ENCODE measurements at places on chromosomes 16 and 17.

- DNase-seq: no peak
Measured at GRCh38 chr17:17015230-17015629, 27.0 kb upstream of the MPRIP start.

DNA sequence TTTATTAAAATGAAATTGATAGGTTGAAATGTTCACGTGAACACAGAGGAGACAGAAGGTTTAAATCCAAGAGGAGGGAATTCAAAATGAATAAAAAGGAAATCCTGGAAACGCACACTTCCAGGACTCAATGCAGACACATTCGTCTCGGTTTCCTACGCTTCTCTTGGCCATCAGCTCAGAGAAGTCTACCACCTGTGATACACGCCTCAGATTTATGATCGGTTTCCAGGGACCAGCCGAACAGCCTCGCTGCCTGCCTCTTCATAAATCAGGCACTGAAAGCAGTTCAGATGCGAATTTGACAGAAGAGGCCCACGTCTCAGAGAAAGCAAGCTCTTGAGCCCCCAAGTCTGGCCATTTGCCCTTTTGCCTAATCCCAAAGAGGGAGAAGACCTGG is 125.5 kb upstream of the IRX3 start:
- no peak for DNase-seq

DNA sequence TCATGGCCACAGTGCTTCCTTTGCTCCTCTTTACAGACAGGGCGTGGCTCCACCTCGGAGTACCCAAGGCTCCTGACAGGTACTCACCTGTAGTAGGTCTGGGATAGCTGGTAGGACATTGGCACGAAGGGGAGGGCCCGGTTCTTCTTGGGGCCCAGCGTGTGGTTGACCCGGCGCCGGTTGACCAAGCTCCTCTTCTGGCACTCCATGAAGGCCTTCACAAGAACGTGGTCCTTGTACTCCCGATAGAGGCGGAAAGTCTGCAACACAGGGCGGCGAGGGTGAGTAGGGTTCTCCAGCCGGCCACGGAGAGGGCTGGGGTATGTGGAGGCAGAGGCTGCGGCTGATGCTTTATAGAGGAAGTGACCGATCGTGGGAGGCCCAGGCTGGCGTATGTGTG is 69.7 kb downstream of the IL21R start:
- no peak for DNase-seq

DNA sequence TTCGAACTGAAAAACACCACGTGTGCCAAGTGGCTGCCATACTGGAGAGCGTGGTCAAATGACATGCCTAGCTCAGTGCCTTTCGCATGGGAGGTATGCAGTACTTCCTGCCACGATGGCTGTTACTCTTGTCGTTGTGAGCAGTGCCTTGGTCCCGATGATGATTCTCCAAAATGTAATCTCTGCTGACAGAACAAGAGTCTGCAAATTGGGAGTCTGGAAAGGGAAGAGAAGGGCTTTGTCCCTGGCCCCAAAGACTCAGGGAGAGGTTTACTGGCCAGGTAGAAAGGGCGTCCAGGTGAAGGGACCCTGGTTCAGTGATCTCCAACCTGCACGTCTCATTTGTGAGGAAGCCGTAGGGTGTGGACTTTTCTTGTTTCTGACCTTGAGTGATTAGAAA is 336.6 kb downstream of the WWOX start:
- no peak for DNase-seq

DNA sequence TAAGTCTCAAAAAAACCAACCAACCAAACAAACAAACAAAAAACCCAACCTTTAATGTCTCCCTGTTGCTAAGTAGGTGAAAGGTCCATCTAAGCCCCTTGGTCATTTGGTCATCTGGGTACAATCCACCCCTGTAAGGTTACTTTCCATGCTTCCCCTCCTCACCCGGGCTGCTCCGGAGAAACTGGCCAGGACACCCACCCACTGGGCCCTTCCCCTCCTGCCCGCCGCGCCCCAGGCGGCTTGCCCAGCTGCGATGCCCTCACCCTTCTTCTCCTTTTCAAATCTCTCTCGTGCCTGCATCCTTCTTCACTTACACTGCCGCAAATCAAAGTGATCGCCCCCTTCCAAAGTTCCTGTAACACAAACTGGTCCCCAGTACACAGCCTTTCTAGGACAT is 2.0 kb downstream of the NTAN1 start:
- DNase-seq: no peak

DNA sequence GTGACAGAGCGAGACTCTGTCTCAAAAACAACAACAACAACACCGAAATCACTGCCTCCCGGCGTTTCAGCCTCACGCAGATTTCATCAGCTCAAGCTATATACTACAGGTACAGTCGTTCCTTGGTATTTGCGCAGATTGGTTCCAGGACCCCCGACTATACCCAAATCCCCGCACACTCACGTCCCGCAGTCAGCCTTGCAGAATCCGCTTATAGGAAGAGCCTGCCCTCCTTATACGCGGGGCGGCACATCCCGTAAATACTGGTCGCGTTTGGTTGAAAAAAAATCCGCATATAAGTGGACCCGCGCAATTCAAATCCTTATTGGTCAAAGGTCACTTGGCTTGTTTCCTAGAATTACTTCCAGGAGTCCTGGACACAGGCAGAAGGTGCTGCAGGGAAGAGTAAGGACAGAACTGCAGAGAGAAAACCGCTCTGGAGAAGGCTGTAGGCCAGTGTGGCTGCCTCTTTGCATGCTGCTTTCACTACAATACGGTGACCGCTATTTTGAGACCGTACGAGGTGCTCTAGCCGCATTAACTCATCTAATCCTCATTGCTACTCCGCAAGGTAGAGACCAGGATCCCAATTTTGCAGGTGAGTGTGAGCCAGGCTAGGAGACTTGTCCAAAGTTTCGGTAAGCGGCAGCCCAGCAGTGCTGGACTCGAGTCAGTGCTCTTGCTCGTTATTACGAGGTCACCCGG is 718 bp downstream of the NDUFAB1 start:
- DNase-seq: peak; percentile 19

DNA sequence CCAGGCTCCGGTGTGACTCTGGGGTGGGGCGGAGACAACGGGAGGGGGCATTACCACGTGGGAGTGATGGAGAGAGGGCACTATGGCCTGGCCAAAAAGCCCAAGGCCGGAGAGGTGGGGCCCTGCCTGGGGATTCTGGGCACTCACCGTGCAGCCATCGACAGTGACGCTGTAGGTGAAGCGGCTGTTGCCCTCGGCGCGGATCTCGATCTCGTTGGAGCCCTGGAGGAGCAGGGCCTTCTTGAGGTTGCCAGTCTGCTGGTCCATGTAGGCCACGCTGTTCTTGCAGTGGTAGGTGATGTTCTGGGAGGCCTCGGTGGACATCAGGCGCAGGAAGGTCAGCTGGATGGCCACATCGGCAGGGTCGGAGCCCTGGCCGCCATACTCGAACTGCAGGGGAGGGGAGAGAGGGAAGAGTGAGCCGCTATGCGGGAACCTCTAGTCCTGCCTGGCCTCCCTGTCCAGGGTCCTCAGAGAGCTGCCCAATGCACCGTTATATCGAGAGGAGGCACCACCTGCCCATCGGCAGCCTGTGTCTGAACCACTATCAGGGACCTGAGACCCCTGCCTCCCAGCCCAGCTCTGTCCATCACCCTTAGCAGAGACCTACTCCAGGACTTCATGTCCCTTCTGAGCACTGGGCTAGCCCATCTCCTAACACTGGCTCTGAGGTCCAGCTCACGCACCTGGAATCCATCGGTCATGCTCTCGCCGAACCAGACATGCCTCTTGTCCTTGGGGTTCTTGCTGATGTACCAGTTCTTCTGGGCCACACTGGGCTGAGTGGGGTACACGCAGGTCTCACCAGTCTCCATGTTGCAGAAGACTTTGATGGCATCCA is 15.6 kb downstream of the COL1A1 start:
- no peak for DNase-seq

GRCh38 chr17:78920528-78920927 is 4.7 kb downstream of the TIMP2 start:
- no peak for DNase-seq

GRCh38 chr17:42233994-42234393 is 39.7 kb upstream of the GHDC start:
- no peak for DNase-seq

DNA sequence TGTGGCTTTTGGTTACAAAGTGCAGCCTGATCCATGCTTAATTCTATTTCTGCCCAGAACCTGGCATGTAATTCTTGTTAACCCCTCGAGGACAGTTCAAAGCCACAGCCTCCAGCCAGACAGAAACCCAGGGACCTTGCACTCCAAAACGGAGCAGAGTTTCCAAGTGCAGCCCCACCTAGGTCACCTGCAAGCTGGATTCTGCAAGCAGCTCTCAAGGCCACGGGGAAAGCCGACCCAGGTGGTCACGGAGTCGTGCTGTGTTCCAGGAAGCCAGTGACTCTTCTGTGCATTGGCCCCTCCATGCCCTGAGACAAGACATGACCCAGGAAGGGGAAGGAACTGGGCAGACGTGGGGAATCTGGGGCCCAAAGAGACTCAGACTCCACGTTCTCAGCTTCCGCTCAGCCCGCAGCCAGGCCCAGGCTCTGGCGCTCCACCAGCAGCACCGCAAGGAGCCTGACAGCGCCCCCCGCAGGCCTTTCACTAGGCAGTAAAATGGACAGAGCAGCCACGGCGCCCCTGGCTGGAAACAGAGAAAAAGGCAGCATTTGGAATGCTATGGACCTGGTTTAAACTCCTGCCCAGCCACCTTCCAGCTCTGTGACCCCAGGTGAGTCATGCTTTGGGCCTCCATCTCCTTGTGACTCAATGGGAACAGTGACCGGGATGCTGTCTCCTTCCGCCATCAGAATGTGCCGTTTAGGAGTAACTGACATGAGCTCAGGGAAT is 27.3 kb upstream of the GSG1L start:
- DNase-seq: peak; percentile 36

DNA sequence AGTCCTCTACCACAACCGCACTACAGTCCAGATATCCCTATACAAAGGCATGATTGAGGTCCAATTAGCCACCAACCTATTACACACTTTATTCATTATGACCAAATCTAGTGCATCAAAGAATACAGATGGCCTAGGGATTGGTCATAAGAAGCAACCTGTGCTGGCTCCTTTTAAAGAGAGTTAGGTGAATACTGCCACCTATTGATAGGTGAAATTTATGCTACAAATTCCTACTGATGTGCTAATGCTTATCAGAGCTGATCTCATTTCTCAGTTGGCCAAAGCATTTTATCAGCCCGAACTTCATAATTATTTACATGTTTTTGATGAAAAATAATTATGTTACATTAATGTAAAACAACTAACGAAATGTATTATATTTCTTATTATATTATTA is 166.3 kb downstream of the ANKFN1 start:
- peak; percentile 92 for DNase-seq

- DNase-seq: no peak
Measured at GRCh38 chr16:28587386-28587785, 9.5 kb downstream of the SULT1A2 start.

DNA sequence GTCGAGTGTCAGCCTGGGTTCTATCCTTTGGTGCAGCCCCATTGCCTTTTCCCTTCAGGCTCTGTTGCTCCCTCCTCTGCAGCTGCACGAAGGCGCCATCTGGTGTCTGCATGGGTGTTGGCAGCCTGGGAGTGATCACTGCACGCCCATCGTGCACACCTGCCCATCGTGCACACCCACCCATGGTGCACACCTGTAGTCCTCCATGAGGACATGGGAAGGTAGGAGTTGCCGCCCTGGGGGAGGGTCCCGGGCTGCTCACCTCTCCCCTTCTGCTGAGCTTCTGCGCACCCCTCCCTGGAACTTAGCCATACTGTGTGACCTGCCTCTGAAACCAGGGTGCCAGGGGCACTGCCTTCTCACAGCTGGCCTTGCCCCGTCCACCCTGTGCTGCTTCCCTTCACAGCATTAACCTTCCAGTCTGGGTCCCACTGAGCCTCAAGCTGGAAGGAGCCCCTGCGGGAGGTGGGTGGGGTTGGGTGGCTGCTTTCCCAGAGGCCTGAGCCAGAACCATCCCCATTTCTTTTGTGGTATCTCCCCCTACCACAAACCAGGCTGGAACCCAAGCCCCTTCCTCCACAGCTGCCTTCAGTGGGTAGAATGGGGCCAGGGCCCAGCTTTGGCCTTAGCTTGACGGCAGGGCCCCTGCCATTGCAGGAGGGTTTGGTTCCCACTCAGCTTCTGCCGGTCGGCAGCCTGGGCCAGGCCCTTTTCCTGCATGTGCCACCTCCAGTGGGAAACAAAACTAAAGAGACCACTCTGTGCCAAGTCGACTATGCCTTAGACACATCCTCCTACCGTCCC is 2.9 kb downstream of the CTRL start:
- peak; percentile 79 for DNase-seq

DNA sequence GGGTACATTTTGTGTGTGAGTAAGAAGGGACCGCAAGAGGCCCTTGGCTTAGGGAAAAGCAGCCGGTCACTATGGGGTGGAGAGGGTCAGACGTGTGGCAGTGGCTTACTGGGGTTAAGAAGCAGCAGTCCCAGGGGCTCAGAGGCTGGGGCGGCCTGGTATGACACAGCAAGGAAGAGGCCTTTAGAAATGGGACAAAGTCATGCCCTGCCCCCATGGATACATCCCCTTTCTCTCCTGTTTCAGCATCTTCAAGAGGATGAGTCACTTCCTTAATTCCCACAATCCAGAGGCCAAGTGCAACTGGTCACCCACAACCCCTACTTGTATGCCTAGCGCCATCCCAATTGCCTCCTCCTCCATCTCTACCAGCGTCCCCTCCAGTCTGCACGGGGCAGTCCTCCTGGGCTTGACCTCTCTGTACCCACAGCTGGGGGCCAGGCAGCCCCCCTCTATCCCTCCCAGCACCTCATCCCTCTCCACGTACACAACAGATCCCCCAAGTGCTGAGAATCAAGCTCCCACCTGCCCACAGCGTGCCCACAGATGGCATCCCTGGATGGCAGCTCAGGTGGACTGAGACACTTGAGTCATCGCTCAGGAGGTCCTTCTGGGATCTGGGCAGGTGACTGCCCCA is 6.9 kb upstream of the EFTUD2 start:
- DNase-seq: no peak

- DNase-seq: no peak
Measured at GRCh38 chr16:88552166-88552565, 18.0 kb upstream of the ZC3H18 start.

DNA sequence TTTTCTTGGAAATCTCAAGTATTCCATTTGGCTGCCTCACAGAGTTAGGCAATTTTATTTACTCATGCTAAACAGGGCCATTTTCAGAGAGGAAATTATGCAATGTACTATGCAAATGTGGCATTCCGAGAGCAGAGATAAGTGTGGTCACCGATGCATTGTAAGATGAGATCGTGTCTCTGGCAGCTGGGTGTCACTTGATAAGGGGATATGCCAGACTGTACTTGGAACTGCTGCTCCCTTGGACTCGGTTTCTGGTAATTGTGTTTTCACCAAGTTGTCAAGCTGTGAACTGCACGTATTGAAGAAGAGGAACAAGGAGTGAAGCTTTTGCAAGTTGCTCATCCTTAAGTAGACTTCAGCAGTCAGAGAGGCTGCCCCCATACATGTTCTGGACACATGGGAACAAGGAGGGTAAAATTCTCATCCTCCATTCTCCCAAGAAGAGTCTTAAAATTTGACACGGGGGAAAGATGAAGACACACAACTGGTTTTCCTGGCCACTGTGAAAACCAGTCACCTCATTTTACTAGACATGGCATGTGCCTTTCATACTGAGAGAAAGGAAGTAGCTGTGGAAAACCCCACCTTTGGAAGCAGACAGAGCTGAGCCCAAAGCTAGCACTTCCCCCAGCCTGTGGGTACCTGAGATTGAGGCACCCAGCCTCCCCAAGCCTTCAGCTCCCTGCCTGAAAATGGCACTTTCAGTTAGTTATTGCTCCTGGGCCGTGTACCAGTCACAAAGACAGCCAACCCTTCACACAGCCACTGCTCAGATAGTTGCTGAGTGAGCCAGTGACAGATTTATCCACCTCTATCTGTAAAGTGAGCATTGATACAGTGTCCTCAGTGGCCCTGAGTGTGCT is 150.7 kb downstream of the SOCS1 start:
- peak; percentile 44 for DNase-seq

Measured in NCI-H82 (cell line).